A549 treated with RU486 at 1 μM for 4 hours (cell line): ENCODE measurements at places on chromosomes 13 and 19. TPM values are rescaled to one million over a fixed set of nuclear protein-coding genes. Genes with fewer than 3 reads are reported as not detected.

Gene HAUS8
- total RNA-seq = 11.4 to 18.1 TPM (median 14.6 TPM) in 5 replicates

Gene IGFL2
- 0.56 to 0.83 TPM (median 0.67 TPM) in 4 of 5 replicates, not detected in the other for total RNA-seq

Gene KLF1
- not detected in 5 replicates for total RNA-seq

Gene CLEC17A
- 0.13 TPM in 1 of 5 replicates, not detected in the others for total RNA-seq

Gene ZNF253
- not detected in 5 replicates for total RNA-seq

Gene RPL36
- 735 to 913 TPM (median 777 TPM) in 5 replicates for total RNA-seq

Gene PRODH2
- total RNA-seq = 0.18 to 0.61 TPM (median 0.44 TPM) in 5 replicates

Gene ILF3
- total RNA-seq = 159 to 175 TPM (median 167 TPM) in 5 replicates
